ENCODE measurements at places on chromosomes 1 and 21. TPM values are rescaled to one million over a fixed set of nuclear protein-coding genes. Genes with fewer than 3 reads are reported as not detected.

XCL2 gene
- total RNA-seq, result not detected

DNAI4 gene
- total RNA-seq, result 0.56 TPM

NBPF14 gene
- total RNA-seq, result 24.5 TPM

LIPI gene
- not detected for total RNA-seq

All from esophagus mucosa (tissue), 1 donor.